Pulmonary artery endothelial cell (primary cell): ENCODE measurements at places on chromosomes 11 and 22. TPM values are rescaled to one million over a fixed set of nuclear protein-coding genes. Genes with fewer than 3 reads are reported as not detected.

ANAPC15 gene
- 26.3 and 26.8 TPM in 2 replicates for total RNA-seq

CRYBB1 gene
- not detected in 2 replicates for total RNA-seq

SLC16A8 gene
- 0.20 and 0.21 TPM in 2 replicates for total RNA-seq

POLD4 gene
- total RNA-seq, result 22.9 and 29.2 TPM in 2 replicates

HTR3B gene
- not detected in 2 replicates for total RNA-seq

DNAJC4 gene
- total RNA-seq, result 11.8 and 12.2 TPM in 2 replicates

OVOL1 gene
- not detected in 2 replicates for total RNA-seq

ESAM gene
- total RNA-seq, result 85.7 and 102 TPM in 2 replicates

P2RY2 gene
- total RNA-seq, result 2.3 and 6.3 TPM in 2 replicates

OR4D5 gene
- not detected in 2 replicates for total RNA-seq

HORMAD2 gene
- total RNA-seq, result not detected in 2 replicates

DNA sequence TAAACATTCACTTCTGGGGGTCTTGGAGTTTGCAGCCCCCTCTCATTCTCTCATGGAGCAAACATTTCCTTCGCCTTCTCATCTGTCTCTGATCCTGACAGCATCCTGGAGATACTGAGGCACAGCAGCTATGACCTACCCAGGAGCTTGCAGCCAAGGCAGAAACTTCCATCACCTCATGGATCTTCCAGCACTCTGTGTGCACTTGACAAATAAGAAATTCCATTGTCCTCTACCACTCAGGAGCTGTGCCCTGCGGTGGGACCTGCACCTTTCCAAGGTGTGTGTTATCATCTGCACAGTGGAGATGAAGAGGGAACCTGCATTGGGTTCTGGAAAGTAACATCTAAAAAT lies 49.1 kb downstream of the GGTLC2 start:
- DNase-seq, result no peak

DNA sequence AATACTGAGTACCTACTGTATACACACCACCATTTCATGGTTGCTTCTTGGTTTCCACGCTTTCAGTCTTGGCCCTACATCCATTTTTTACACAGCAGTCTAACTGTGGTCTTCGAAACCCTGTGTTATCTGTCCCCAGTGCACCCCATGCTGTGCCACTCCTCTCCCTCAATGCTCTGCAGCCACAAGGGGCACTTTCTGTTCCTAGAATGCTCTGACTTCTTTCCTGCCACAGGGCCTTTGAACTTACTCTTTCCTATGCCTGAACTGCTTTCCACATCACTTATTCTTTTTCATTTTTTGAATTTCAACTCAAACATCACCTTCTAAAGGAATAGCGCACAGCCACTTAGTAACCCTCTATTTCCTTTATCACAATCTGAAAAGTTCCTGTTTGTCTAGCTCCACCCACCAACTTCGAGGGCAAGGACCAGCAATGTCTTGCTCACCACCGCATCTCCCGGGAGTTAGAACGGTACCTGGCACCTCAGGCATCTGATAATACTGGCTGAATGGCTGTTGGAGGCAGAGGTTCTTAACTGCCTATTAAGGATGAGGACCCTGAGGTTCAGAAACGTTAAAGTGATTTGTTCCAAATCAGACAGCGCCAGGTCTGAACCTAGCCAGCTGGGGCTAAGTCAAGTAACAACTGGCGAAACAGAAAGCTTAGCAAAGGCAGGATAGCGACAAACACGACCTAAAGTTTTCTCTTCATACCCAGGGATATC lies 568 bp downstream of the ALG8 start:
- DNase-seq, result no peak

DNA sequence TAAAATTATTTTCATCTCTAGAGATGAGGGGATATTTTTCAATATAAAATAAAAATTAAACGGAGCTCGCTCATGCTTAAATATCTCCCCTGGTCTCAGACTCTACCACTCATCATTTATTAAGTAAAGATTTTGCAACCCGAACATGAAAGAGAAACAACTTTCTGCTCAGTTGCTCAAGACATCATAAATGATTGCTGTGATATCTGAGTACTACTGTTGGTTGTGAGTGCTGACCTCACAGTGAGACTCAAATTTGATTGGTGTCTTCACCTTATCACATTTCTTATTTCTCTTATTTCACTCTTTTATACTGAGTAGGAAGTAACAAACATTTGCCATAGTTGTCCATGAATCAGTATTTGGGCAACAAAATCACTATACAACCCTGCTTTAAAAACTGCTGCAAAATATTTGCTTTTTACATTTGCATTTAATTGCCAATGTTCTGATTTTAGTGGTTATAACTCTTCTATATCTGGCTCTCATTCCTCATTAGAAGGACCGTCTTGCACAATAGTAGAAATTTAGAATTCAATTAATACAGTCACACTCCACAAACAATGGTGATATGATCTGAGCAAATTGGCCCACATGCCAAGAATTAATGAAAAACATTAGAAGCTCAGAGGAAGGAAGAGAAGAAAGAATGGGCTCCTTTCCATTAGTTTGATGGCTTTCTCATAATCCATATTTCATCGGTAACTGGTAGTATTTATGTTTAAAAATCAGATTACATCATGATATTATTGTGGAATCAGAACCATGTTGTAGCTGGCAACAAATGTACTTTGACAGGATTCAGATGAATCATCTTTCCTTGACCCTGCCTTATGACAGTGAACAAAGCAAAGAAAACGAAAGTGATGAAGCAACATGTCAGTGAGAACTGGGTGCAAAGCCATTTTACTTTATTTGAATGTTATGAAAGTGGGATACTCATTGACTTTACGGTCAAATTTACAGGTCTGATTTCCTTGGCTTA lies 973.6 kb upstream of the TENM4 start:
- DNase-seq, result no peak

GRCh38 chr11:17865765-17866428 lies 131.3 kb downstream of the KCNC1 start:
- DNase-seq, result no peak

GRCh38 chr22:37193629-37194191 lies 5.7 kb upstream of the C1QTNF6 start:
- no peak for DNase-seq

- DNase-seq, result no peak
These were observed 46.6 kb downstream of the TCP11L1 start for GRCh38 chr11:33086017-33086416.

- no peak for DNase-seq
These were observed 18.0 kb downstream of the MAPK1 start for GRCh38 chr22:21849489-21849888.

DNA sequence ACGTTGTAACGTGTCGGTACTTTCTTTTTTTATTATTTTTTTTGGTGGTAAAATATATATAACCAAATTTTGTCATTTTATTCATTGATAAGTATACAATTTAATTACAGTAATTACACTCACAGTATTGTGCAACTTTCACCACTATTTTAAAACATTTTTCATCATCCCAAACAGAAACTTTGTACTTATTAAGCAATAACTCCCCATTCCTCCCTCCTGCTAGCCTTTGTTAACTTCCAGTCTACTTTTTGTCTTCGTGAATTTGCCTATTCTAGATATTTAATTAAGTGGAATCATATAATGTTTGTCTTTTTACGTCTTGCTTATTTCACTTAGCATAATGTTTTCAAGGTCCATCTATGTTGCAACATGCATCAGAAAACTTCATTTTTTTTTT lies 58.5 kb downstream of the STIM1 start:
- no peak for DNase-seq

GRCh38 chr22:32080904-32081303 lies 37.8 kb downstream of the SLC5A1 start:
- peak; percentile 10 for DNase-seq

DNA sequence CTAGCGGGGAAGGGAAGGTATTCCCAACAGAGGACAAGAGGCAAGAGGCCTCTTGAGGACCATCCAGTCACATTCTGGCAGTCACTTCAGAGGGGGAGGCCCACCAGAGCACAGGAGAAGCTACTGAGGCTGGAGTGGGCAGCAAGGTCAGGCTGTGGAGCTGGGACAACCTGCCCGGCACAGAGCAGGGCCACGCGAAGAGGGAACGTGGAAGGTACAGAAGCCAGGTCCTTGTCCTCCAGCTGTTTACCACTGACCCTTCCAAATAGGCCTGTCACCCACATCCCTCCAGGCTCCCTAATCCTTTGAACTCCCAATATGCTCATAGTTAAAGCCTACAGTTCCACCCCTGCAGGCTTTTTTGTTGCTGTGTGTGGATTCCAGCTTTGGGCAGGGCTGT lies 76.9 kb downstream of the IGLL1 start:
- no peak for DNase-seq

GRCh38 chr11:32113920-32114203 lies 23.0 kb downstream of the RCN1 start:
- no peak for DNase-seq

GRCh38 chr11:26599425-26599824 lies 27.4 kb upstream of the MUC15 start:
- no peak for DNase-seq

DNA sequence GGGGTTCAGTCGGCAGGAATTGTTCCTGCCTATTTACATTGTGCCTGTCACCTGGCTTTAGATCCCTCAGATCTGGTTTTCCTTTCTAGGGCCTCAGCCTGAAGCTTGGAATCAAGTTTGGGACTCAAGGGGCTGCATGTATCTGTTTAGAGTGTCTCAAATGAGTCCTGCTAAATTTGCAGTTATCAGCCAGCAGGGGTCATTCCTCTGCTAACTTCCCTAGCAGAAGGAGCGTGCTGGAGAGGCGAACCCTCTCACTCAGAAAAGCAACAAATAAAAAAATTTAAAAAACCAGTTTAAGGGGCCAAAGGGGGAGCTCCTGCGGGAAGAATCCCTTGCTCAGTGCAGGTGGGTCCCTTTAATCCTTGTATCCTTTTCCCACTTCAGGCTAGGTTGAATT lies 1220.2 kb downstream of the JRKL start:
- no peak for DNase-seq

DNA sequence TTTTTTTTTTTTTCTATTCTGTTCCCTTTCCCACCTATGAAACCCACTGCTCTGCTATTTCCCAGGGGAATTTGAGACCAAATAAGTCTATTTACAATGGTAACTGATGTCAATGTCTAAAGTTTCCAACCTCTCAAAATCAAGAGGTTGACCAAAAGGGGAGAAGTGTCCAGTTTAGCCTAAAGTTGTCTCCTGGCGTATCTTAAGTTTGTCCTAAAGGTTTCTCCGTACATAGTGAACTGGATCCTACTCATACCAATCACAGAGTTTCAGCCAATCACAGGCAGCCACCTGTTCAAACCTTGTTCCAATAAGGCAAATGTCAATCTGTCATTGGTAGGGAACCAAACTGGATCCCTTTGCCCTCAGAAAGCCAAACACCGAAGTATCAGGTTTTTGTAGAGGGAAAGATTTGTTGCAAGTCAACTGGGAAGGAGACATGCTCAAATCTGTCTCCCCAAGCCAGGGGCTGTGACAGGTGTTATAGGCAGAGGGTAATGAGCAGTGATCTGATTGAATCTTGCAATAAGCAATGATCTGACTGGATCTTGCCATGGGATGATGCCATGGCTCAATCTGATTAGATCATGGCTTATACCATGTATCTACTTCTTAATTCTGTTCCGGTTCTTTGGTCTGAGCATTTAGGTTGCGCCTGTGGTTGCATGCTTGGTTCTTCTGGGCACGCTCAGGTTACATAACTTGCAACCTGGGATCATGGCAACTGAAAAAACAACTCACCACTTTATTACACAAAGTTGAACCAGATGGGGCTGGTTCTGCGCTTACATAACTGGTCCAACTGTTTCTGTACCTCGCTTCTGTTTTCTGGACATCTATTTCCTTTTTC lies 1.1 kb upstream of the VPS37C start:
- no peak for DNase-seq

- DNase-seq, result no peak
These were observed 27.3 kb upstream of the ELF5 start for GRCh38 chr11:34540870-34541269.

DNA sequence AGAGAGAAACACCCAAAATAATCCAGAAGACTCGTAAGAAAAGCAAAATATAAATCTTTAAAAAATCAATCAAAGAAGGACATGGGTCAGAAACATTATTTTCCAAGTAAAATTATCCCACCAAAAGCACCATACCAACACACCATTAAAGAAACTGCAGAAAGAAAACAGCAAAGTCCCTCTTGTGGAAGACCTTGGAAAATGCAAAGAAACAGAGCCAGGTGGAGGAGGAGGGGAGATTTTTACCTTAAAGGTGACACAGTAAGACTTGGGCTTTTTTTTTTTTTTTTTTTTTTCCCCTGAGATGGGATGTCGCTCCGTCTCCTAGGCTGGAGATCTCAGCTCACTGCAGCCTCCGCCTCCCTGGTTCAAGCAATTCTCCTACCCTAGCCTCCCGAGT lies 123.8 kb downstream of the LARGE1 start:
- no peak for DNase-seq

DNA sequence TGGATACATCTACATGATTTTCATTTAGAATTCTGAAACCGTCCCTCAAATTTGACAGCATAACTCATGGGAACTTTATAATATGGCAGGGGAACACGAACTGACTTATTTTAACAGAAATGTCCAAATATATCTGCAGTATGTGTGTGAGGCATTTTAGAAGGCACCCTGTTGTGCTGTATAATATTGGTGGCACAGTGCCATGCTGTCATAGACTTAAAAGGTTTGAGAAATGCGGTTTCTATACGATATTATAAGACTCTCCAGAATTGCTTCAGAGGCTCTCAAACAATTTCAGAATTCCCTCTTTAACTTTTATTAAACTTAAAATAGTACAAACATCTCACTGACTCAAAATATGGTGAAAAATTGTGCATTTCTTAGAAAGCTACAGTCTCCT lies 181.6 kb downstream of the MSANTD4 start:
- DNase-seq, result no peak

DNA sequence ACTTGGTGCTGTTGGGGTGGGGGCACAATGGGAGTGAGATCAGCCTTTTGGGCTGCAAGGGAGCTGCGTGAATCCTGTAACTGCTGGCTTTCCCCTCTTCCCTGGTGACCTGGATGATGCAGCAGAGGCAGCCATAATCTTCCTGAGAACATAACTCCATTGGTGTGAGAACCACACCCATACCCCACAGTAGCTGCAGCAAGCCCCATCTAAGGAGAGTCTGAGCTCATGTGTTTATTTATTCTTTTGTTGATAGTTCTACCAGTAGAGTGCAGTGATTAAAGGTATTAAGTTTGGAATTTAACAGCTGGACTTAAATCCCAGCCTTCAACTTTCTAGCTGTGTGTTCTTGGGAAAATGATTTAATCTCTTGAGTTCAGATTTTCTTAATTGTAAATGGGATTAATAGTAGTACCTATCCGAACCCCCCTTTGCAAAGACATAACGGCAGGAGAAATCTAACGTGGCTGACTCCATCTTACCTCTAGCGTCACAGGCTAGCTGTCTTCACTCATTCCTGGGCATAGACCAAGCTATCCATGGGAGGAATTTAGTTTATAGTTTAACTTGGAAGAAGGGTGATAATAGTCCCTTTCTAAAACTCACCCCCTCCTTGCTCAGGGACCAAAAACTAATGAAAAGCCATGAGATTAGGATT lies 385.0 kb upstream of the DDI1 start:
- no peak for DNase-seq

GRCh38 chr11:112656772-112657428 lies 304.3 kb upstream of the NCAM1 start:
- no peak for DNase-seq

- DNase-seq, result no peak
These were observed 7.4 kb downstream of the UPB1 start for GRCh38 chr22:24502541-24502940.

GRCh38 chr11:93663021-93663420 lies 1.5 kb downstream of the CEP295 start:
- DNase-seq, result no peak
